Left ventricle myocardium inferior (tissue), 1 donor: ENCODE measurements at places on chromosomes 6 and 20. TPM values are rescaled to one million over a fixed set of nuclear protein-coding genes. Genes with fewer than 3 reads are reported as not detected.

Gene AKAP7
- total RNA-seq, result 10.9 TPM

Gene CLVS2
- 0.05 TPM for total RNA-seq

Gene SOBP
- total RNA-seq, result 22.9 TPM

- no peak for DNase-seq
Measured at GRCh38 chr6:149951626-149952025, 9.8 kb downstream of the ULBP2 start.

GRCh38 chr20:48006036-48006833 is 221.0 kb upstream of the SULF2 start:
- no peak for DNase-seq

GRCh38 chr20:50121858-50122271 is 8.9 kb upstream of the UBE2V1 start:
- DNase-seq, result no peak

- no peak for DNase-seq
Measured at GRCh38 chr20:54048891-54049545, 21.4 kb downstream of the BCAS1 start.

DNA sequence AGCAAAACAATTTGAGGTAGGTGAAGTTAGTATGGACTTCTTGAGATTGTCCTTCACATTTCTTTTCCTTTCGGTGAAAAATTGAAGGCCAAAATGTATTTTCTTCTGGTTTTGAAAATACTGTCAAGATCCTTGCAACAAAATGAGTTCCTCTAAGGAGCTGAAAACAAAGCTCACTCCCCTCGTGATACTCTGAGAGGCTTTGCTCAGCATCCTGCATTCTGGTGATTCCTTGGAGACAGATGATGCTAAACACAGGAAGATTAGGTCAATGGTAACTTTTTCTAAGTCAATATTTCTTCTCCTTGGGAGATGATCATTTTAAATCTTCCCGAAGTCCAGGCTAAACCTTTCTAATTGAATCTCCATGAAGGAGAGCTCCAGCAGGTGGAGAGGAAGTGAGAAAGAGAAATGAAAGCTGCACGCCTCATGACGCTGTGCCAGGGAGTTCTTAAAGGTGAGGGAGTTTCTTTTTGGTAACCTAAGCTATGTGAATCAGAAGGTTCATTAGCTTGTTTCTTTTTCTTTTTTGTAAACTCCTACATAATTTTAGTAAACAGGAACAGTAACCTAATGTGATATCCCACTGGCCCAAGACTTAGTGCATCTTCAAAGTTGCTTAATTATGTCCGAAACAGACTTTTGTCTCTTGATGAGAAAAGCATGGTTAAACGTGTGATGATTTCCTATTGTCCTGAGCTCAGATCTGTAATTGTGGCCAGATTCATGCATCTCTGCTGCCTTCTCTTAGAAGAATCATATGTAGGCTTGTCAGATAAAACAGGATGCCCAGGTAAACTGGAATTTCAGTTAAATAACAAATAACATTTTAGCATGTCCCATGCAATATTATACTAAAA is 15.0 kb downstream of the ESR1 start:
- no peak for DNase-seq

Gene NKAIN4
- not detected for total RNA-seq

DNA sequence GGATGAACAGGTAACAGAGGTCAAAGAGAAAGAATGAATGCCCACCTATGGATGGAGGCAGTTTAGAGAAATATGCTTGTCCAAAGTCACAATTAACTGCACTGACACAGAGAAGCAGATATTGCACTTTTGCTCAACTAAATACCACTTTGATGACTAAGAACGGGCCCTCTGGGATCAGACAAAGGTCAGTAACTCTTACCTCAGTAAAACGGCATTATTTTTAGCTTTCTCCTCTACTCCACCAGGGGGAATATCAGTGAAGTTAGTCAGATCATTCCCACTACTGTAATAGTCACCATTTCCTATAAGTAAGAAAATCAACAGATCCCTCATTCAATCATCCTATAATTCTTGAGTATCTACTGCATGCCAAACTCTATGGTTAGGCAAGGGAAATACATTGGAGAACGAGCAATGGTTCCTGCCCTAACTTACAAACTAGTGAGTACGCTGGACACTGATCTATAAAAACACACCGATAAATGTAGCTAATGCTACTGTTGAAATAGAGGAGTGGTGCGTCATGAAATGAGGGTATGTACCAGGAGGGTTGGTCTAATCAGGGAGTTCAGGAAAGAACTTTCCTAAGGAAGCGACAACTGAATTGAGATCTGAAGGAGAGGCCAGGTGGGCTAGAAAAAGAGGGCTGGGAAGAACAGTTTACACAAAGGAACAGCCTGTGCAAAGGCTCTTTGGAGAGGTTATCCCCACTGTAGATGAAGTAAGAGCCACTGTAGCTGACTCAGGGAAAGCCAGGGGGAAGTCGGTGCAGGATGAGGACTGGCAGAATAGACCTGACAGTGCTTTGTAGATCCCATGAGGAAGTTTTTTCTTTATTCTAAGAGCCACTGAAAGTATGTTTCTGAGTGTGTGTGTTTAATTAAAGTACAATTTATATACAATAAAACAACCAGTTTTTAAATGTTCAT is 9.2 kb downstream of the ECI2 start:
- no peak for DNase-seq

GRCh38 chr20:63363013-63363957 is 2.1 kb upstream of the CHRNA4 start:
- no peak for DNase-seq

Gene PXDC1
- total RNA-seq, result 25.2 TPM

- no peak for DNase-seq
Measured at GRCh38 chr20:33803921-33804337, 7.2 kb upstream of the CHMP4B start.

DNA sequence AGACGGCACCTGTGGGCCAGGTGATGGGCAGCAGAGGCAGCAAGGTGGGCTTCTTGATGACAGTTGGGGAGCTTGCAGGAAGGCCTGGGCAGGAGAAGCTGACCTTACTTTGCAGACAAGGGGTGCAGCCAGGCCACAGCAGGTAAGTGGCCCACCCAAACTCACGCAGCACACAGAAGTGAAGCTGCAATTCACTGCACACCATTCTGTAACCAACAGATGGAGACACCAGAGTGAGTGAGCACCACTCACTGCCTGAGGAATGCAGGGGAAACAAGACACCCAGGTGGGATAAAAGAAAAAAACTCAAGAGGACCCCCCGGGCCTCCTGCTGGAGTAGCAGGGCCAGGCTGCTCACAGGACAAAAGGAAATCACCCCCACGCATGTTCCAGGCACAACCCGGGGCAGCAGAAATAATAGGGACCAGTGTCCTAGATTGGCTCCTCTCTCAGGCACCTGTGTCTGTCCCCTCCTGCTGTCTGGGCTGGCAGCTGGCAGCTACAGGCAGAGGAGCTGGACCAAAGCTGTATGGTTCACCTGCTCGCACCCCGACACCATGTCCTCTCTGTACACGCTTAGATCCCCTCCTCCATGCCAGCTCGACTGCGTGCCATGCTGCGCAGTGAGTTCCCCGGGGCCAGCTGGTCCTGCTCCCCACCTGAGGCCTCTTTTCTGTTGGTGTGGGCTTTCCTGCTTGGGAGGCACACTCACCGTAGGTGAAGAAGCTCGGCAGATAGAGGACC is 4.9 kb downstream of the MTCH1 start:
- DNase-seq, result no peak

DNA sequence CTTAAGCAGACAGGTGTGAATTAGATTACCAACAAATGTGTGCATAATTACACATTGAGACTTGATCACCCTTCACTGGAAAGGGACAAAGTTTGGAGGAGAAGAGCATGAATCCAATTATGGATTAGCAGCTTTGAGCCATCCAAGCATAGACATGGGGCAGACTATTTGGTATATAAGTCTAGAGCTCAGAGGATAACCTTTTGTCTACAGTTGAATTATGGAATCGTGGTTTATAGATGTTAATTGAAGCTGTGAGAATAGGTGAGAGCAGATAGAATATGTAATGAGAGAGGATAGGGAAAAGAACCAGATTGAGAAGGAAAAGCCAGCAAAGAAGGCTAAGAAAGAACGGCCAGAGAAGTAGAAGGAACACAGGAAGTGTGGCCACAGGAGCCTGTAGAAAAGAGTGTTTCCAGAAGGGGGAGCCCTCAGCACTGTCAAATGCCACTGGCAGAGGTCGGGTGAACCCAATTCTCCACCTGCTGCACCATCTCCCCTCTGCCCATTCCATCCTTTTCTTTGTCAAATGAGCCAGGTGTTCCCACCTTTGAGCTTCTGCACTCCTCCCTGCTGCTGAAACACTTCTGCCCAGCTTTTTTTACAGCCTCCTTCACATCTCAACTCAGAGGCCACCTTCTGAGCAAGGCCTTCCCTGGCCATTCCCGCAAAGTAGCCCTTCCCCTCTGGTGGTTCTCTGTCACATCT is 7.3 kb downstream of the DNTTIP1 start:
- DNase-seq, result no peak

DNA sequence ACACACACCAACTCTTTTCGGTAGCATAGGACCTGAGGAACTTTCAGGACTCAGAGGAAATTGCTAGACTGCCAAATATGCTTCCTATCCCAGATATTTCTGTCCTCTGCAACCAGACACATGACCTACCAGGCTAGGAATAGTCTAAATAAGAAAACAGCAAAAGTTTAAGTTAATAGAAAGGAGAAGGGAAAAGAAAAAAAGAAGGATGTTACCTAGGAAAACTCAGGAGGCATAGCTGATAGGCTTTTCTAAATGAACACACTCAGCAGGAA is 74.6 kb downstream of the MAP3K5 start:
- no peak for DNase-seq

DNA sequence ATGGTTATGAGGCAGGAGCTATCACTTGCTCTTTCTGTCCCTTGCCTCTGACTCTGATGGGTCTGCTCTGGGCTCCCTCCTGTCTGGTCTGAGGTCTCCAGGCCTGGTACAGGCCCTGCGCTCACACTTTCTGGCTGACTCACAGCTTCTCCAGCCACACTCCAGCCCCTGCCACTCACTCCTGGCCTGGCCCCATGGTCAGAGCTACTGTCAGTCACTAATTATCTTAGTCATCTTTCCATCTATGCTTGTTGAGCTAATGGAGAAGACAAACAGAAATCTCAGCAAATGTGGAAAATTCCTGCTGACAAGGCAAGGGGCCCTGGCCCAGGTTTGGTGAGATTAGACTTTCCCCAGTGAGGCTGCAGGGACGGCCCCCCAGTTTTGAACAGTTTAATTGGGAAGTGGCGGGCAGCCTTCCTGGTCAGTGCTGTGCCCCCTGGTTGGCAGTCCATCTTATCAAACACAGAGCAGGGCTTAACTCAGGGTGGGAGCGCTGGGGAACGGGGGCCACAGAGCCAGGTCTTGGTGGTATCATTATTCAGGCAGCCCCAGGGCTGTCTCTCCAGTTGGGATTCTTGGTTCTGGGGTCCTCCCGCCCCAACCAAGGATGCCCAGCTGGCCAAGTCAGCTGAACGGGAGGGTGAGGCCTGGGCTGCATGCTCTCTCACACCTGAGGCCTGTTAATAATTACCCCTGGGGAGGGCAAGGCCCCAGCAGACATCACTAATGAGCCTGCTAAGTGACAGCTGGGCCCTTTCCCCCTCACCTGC is 63.4 kb downstream of the VEGFA start:
- no peak for DNase-seq

Gene SLC22A7
- total RNA-seq, result not detected

Gene GTSF1L
- not detected for total RNA-seq

DNA sequence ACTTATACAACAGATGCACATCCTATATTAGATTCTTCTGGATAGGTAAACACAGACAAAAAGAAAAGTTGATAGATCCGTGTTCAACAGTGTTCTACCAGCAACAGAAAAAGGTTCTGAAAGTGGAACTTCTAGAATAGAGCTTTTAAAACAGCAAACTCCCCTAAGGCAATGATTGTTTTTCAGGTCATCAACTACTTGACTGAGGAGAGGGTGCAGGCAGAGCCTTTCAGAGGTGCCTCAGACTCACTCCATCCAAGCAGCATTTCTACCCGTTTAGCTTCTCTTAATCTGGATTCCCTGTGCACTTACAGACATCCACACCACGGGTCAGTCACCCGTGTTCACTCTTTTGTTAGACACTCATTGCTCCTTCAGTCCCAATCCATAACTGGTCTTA is 28.9 kb downstream of the FYN start:
- DNase-seq, result no peak

Gene LY6G6C
- total RNA-seq, result not detected

DNA sequence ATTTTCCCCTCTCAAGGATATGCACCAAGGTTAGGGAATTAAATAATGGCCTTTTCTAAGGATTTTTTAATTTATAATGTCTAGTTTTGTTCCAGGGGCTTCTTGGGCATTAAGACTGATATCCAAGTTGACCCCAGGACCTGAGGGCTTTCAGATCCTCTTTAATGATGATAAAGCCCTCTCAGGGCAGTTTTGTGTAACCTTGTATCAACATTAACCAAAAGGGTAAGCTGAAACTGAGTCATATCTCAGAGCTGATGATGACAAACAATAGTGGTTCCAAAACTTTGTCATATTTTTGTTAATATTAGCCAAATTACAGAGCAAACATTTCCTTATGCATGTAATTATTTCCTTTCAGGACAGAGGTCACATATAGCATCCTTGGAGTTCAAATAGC is 309.4 kb upstream of the MAN1A1 start:
- no peak for DNase-seq

- no peak for DNase-seq
Measured at GRCh38 chr6:90938122-90938521, 351.2 kb upstream of the MAP3K7 start.

GRCh38 chr6:52958546-52959255 is 36.4 kb downstream of the GSTA4 start:
- DNase-seq, result no peak

- DNase-seq, result no peak
Measured at GRCh38 chr20:7426890-7427496, 513.3 kb downstream of the HAO1 start.

- no peak for DNase-seq
Measured at GRCh38 chr6:26215585-26216358, 128.5 kb downstream of the HFE start.

Gene ZKSCAN8
- 11.2 TPM for total RNA-seq

Gene MMP24
- total RNA-seq, result 0.25 TPM

DNA sequence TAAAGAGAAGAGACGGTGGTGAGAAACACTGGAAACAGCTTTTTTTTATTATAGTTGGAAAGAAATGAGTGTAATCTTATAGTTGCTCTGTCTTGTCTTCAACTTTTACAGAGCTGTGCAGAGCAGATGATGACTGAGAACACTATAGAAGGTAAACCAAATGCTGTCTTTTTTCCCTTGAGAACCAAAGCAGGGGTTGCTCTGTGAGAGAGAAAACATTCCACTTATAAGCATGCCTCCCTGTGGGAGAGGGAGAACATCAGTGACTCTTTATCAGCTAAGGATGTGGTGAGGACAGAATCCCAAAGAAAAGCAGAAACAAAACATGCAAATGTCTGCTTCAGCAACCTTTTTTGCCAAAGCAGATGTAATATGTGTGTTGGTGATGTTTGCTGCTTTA is 179.3 kb upstream of the HDDC2 start:
- no peak for DNase-seq
